ENCODE measurements at places on chromosomes 11 and 22.

DNA sequence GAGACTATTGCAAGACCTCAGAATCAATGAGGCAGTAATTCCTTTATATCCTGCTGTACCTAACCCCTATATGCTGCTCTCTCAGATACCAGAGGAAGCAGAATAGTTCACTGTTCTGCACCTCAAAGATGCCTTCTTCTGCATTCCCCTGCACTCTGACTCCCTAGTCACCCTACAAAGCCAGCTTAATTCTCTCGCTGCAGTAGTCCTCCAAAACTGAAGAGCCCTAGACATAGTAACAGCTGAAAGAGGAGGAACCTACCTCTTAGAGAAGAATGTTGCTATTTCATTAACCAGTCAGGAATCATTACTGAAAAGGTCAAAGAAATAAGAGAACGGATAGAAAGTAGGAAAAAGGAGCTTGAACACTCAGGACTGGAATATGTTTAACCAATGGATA lies 49.3 kb downstream of the PRSS23 start:
- no peak for DNase-seq

DNA sequence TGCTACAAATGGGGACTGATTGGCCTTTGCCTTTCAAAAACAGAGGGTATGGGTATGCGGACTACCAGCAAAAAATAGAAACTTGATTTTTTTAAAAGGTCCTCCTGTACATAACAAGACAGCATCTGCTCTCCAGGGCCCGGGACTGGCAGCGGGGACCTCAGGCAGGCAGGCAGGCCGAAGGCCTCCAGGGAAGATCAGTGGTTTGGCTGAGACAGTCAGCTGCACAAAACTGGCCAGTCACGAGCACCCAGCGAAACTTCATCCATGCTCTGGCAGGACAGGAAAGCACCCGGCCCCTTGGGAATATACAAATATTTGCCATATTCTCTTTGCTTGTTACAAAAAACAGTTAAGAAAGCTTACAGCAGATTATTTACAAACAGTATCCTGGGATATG lies 11.0 kb downstream of the RPL27A start:
- no peak for DNase-seq

DNA sequence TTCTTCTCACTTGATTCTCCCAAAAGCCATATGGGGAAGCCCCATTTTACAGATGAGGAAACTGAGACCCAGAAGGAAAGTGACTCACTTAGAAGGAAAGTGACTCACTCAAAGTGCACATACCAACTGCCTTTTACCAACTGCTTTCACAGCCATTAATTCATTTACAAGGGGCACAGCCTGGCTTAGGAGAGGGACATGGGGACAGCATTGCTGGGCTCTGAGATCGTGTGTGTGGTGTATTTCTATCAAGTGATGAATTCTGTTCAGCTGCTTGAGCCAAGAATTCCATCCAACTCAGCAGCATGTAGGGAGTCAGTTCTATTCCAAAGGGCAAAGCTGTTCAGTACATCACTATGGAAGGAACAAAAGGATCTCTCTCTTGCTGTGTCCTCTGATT lies 23.5 kb upstream of the PAK1 start:
- no peak for DNase-seq

DNA sequence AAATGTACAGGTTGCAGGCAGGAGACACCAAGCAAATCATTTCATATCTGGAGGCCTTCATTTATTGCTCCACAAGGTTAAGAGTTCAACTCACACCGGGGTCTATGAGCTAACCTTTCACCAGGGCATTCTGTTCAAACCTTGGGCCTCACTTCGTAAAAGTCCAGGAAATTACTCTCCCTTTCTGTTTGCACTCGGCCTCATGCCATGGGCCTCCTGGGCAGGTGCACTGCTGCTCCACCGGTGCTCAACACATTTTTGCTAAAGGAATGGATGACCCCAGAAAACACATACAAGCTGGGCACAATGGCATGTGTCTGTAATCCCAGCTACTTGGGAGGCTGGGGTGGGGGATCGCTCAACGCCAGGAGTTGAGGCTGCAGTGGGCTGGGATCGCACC lies 16.6 kb upstream of the RRP7A start:
- DNase-seq, result no peak

DNA sequence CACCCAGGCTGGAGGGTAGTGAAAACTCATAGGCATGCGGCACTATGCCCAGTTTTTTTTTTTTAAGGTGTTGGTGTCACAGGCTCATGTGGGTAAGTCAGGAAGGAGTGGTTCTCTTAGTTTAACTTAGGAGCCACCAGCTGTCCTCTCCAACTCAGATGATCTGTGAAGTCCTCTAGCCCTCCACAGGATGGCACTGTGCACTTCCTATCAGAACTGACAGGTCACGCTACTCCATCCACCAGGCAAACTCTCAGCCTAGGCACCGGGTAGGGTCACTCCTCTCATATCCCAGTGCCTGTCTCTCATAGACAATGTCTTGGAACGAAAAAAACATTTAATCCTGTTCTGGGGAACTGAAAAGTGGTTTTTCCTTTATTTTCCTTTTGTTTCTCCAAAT lies 16.5 kb downstream of the NAP1L4 start:
- DNase-seq, result peak; percentile 47

DNA sequence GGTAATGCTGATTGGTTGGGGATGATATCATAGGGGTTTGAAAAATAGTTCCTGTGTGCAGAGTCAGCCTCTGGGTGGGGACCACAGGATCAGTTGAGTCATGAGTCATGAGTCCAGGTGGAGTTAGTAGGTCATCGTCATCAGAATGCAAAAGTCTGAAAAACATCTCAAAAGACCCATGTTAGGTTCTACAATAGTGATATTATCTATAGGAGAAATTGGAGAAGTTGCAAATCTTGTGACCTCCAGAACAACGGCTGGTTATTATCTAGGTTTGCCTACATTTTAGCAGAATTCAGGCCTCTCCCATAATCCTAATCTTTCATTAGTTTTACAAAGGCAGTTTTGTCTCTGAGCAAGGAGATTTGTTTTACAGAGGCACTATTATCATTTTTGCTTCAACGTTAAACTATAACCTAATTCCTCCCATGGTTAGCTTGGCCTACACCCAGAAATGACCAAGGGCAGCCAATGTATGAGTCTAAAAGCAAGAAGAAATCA lies 38.9 kb downstream of the MS4A2 start:
- no peak for DNase-seq

GRCh38 chr11:58609723-58610122 lies 12.7 kb upstream of the CNTF start:
- no peak for DNase-seq

All from iPS-NIHi11 (cell line).